ENCODE measurements at places on chromosomes 11 and 22. TPM values are rescaled to one million over a fixed set of nuclear protein-coding genes. Genes with fewer than 3 reads are reported as not detected.

Gene MPZL2
- total RNA-seq: 0.69 TPM

Gene TRIM6
- total RNA-seq: not detected

Gene THAP7
- 73.3 TPM for total RNA-seq

Gene DERL3
- 6.5 TPM for total RNA-seq

Gene LIF
- total RNA-seq: 284 TPM

Gene ACRV1
- total RNA-seq: not detected

Gene KIRREL3
- not detected for total RNA-seq

Gene ANKK1
- 3.2 TPM for total RNA-seq

Gene NCR3LG1
- total RNA-seq: 2.9 TPM

Gene ABTB2
- 0.83 TPM for total RNA-seq

Gene CALCA
- not detected for total RNA-seq

Gene OR8G5
- total RNA-seq: not detected

Gene HEPHL1
- not detected for total RNA-seq

- no peak for DNase-seq
Observed at GRCh38 chr11:70297341-70297740, 26.9 kb downstream of the PPFIA1 start.

- DNase-seq: no peak
Observed at GRCh38 chr11:59771605-59772004, 16.4 kb downstream of the STX3 start.

GRCh38 chr11:36738292-36738861, 140.3 kb upstream of the RAG2 start:
- DNase-seq: no peak

DNA sequence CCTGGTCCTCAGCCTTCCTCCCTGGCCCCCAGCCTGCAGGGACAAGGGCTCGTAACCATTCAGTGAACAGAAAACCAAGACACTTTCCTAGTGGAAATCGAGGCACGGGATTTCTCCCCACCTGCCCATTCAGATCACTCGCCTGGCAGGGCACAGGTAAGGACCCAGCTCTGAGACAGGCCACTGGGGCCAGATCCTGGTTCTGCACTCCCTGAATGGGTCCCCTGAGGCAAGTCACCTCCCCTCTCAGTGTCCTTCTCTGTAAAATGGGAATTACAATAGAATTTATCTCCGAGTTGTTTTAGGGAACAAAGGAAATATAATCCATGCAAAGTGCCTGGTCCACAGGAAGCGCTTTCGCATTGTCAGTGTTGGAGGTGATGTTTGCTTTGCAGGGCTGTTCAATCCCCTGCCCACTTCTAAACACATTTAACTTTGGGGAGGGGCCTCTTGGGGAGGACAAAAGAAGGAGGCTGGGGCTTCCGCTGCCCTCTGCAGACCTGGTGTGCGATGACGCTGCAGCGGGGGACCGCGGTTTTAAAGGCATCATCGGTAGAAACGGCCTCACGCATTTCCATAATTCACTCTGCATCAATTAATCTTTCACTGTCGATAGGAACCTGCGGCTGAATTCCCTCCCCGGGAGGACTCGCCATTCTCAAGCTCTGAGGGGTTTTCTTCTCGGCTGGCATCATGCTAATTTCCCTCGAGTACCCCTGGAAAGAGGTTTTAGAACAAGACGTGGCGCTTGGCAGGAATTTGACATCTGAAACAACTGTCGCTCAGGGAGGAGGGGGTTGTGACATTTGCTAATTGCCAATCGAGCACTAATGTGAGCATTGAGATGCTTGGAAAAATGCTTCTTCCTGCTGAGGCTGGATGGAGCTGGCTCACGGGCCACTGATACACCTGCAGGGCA, 70.4 kb upstream of the FGF3 start:
- no peak for DNase-seq

DNA sequence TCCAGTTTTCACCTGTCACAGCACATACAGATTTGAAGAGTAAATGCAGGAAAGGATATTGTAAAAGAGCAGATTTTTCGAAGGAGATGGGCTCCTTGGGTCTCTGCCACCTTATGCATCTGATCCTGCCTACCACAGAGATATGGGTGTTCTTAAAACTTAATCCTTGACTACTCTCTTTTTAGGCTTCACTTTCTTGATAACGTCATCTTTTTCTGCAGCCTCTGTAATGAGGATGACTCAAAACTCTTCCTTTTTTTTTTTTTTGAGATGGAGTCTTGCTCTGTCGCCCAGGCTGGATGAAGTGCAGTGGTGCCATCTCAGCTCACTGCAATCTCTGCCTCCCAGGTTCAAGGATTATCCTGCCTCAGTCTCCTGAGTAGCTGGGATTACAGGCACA, 7.8 kb downstream of the PRR14L start:
- no peak for DNase-seq

- DNase-seq: no peak
Observed at GRCh38 chr22:31332886-31333285, 13.3 kb downstream of the PATZ1 start.

GRCh38 chr22:42716649-42717127, 4.0 kb downstream of the A4GALT start:
- no peak for DNase-seq

DNA sequence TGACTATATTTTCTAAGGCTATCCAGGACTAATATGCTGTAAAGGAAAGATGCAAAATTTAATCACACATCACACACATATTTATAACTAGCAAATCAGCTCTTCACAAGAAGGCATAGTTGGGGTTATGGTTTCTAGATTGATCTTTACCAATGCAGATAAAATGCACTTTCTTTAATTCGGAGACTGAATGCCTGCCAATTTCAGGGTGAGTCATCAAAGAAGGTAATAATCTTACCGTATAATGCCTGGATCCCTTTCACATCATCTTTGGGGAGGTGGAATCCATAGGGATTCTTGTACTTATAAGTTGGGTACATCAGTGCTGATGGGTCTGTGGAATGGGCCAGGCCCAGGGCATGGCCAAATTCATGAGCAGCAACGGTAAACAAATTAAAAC, 16.4 kb downstream of the MMP20 start:
- DNase-seq: no peak

DNA sequence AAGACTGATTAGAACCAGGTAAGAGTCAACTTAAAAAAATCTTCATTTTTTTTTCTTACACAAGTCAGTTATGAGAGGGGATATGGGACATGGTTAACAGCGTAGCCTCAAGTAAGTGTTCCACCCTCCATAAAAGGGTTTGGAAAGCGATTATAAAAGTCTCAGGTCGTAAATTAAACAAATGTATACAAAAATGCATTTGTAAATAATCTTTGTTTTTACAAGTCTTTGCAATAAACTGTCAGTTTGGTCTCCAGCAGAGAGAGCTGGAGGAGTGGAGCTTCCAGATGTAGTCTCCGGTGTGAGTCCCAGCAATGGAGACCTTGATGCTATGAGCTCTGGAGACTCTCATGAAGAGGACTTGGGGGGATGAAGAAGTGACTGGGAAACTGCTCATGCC, 99.8 kb upstream of the TP53AIP1 start:
- no peak for DNase-seq

GRCh38 chr11:128620309-128621100, 33.1 kb upstream of the ETS1 start:
- no peak for DNase-seq

DNA sequence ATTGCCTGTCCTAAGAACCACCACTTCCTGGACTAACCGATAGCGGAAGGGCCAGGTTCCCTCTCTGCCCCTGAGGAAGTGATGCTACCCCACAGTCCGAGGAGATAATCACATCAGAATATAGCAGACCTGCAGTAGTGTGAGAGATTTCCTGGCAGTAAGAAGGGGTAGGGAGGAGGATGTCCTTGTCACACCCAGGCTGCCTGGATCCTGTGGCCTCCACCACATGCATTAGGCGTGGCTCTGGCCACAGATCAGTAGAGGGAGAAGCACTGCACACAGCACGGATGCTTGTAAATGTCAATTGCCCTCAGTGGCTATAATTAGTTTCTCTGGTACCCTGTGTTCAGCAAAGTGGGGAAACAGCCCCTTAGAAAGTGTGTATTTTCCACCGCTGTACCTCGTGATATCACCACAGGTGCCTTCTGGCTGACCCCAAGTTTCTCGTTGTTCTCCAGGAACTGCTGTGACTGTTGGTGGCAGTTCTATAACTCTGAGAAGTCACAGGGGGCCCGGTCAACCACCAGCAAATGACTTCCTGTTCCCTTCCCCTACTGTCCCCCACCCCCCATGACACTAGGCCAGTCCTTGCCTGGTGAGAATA, 61.8 kb downstream of the UBASH3B start:
- DNase-seq: no peak

- no peak for DNase-seq
Observed at GRCh38 chr11:9852465-9852864, 188.6 kb downstream of the SWAP70 start.

DNA sequence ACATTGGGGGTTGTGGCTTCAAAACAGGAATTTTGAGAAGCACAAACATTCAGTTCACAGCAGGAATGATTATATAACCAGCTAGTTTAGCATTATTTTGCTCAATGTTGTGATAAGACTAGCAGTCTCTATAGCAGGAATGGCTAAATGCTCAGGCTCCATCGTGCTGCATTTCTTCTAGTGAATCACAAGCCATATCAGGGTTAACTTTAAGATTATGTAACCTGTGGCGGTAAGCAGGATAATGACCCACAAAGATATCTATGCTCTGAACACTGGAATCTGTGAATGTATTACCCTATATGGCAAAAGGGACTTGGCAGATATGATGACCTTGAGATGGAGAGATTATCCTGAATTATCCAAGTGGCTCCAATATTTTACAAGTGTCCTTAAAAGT, 14.8 kb downstream of the FSHB start:
- DNase-seq: no peak

GRCh38 chr11:22340701-22341587, 2.8 kb downstream of the SLC17A6 start:
- no peak for DNase-seq

- no peak for DNase-seq
Observed at GRCh38 chr11:108847298-108847990, 182.6 kb downstream of the DDX10 start.

DNA sequence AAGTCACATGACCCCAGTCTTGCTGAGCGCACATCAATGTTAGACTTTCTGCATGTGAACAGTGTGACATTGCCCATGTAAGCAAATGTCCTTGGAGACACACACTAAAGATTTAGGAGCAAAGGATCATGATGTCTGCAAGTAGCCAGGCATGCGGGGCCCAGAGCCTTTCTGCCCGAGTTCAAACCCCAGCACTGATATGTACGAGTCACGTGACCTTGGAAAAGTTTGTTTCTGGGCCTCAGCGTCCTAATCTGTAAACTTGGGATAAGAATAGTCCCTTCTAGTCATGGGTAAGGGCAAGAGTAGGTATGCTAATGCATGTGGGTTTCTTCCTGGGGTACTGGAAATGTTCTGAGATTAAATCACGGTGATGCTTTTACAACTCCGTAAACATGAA, 16.8 kb upstream of the PGA3 start:
- no peak for DNase-seq

DNA sequence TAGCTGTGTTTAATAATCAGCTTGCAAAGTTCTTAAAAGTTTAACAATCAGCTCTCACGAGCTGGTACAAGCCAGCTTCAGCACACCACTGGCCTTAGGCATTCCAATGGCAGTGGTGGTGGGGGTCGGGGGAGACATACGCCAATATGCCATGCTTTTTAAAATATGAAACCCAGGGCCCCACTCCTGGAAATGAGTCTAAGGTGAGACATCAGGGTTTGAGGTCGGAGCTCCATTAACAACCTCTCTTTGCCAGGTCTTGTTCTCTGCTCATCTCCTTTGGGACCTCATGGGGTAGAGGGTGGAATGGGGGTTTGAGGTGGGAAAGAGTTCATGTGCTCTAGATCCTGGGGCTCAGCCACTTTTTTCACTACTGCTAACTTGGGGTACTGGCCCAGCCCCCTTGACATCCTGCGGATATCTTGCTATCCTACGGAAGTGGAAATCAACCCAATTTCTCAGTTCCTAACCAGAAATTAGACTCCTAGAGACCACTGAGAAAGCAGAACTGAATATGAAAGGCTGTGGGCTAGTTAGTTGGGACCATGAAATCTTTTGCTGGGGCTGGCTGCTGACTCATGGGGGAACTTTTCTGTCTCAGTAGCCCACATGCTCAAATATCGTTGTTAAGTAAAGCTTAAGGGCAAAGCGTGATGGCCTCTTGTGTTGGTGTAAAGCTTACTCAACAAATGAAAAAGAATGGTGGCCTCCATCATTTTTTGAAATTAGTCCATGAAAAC, 90.1 kb downstream of the PDHX start:
- DNase-seq: no peak

GRCh38 chr11:59336931-59337330, 21.8 kb upstream of the OR5AN1 start:
- no peak for DNase-seq

GRCh38 chr22:40509401-40510134, 127.0 kb downstream of the MRTFA start:
- no peak for DNase-seq

GRCh38 chr11:111299101-111300026, 1.0 kb downstream of the POU2AF3 start:
- no peak for DNase-seq

DNA sequence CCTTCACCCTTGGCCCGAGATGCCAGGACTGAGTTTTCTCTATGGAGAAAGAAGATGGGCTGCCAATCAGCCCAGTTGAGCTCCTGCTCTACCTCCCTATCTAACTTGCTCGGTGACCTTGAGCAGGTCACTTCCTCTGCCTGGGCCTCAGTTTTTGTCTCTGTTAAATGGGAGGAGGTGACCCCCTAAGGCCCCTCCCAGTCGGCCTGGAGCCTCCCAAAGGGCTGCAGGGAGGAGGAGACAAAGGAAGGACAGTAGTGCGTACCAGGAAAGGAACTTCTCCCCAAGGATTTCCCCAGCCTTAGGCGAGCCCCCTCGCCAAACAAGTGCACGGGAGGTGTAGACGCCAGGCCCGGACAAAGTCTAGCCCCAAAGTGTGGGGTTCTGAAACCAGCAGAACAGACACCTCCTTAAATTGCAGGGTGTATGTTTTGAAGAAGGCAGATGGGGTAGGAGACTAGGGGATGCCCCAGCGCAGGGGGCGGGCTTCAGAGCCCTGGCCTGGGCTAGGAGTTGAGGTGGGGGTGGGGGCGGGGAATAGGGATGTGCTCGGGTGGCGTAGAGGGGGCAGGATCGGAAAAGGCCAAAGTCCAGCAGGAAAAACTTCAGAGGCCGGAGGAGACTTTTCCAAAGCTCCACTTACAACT, 1.0 kb downstream of the CBX7 start:
- DNase-seq: no peak

DNA sequence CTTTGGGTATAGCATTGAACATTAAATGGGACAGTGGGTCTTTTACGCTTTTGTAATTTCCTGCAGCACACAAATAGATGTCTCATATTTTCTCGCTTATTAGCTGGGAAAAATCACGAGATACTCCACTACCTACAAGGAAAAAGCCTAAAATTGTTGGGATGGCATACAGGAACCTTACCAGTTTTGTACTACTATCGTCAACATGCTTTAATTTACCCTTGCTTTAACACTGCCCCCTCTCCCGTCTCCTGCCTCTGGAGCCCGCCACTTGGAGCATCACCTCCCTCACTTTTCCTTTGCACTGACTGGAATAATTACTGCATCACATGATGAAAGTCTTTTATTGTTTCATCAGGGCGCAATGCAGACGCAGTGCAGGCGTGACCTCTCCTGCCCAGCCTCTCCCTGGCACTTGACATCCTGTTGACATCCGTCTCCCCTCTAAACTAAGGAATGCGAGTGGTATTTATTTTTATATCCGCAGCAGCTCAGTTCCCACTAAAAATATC, 1.0 kb upstream of the FNBP4 start:
- DNase-seq: no peak

Measured in naive thymus-derived CD4-positive, alpha-beta T cell (primary cell).